ENCODE measurements at places on chromosomes 2 and 18.

- peak; percentile 53 for DNase-seq
These were observed 111.7 kb upstream of the GPC1 start for GRCh38 chr2:240323601-240324291.

- no peak for DNase-seq
These were observed 192.7 kb upstream of the TANK start for GRCh38 chr2:160967523-160967922.

- no peak for DNase-seq
These were observed 142.1 kb downstream of the CABLES1 start for GRCh38 chr18:23277399-23277798.

DNA sequence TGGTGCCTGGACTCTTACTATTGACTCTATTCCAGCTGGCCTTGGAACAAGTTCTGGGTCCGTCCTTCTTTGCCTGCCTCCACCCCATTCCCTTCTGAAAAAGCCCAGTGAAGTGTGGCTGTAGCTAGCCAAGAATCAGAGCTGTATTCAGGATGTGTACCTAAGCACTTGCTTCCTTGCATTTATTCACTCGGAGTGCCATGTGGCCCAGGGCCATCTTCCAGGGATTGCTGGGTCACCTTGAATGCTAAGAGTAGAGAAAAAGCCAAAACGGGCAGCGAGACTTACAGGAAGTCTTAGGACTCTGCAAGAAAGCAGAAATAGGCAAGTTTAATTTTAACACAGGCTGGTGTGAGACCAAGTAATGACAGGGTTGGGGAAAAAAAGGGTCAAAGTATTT lies 4.1 kb downstream of the ITGA6 start:
- DNase-seq, result no peak

DNA sequence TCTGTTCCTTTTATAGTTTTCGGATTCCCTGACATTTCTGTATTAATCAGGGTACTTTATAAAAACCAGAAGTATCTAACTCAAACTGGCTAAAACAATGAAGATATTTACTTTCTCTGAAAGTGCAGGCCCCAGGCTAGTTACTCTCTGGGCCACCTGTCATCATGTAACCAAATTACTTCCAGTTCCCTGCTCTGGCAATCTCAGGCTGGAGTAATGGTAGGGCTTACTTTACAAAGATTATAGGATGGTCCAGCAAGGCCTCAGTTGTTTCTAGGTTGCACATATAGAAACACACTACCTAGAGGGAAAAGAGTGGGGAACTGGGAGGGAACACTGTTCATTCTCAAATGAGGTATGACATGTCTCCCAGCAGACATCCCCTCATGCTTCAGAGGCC lies 74.8 kb downstream of the CHST9 start:
- DNase-seq, result no peak

GRCh38 chr2:122734766-122735424 lies 979.4 kb downstream of the TSN start:
- DNase-seq, result no peak

All from activated effector memory CD4-positive, alpha-beta T cell treated with anti-CD3 and anti-CD28 coated beads, Interleukin-2, amount 50 U/mL, for 16 hours (primary cell).